ENCODE measurements at places on chromosomes 13 and 19. TPM values are rescaled to one million over a fixed set of nuclear protein-coding genes. Genes with fewer than 3 reads are reported as not detected.
A peak's percentile ranks its signal among the peaks of the same experiment; 100 is the strongest.

The POLRMT gene
- 77.3 TPM for total RNA-seq

The KLK15 gene
- total RNA-seq = not detected

The F7 gene
- 0.29 TPM for total RNA-seq

The STOML3 gene
- not detected for total RNA-seq

The RUBCNL gene
- total RNA-seq = not detected

The ZNF701 gene
- total RNA-seq = 18.3 TPM

DNA sequence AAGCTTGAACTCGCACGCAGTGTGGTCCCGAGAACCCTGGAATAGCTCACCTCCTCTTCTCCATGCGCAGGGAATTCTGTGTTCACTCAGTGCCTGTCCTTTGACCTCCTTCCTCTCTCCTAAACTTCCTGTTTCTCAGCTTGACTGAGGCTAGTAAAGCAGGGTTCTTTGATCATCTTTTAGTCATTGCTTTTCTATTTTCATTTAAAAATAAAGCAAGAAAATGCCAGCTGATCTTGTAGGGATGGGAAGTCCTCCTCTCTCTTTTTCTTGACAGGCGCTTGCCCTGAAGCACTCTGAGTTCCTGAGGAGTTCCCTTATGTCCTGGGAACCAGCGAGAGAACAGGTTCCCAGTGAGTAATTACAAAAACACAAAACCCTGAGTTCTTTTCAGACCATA lies 62.8 kb downstream of the ARHGEF7 start:
- no peaks in the 10 kb centered on the region for H3K27me3 ChIP-seq
- no peak overlapping the region for H3K27ac ChIP-seq
- H3K36me3 ChIP-seq = peaks cover 5% of the 10 kb centered on the region

GRCh38 chr13:44146138-44146537 lies 227.5 kb upstream of the SERP2 start:
- peaks cover 11% of the 10 kb centered on the region for H3K4me1 ChIP-seq
- H3K27ac ChIP-seq = no peak overlapping the region
- DNase-seq = no peak
- no peaks in the 10 kb centered on the region for H3K27me3 ChIP-seq
- H3K36me3 ChIP-seq = no peaks in the 10 kb centered on the region

GRCh38 chr13:30865123-30866049 lies 40.7 kb upstream of the MEDAG start:
- H3K4me1 ChIP-seq = no peaks in the 10 kb centered on the region
- no peak overlapping the region for H3K4me3 ChIP-seq
- no peak overlapping the region for H3K27ac ChIP-seq
- H3K36me3 ChIP-seq = no peaks in the 10 kb centered on the region
- DNase-seq = peak; percentile 23

DNA sequence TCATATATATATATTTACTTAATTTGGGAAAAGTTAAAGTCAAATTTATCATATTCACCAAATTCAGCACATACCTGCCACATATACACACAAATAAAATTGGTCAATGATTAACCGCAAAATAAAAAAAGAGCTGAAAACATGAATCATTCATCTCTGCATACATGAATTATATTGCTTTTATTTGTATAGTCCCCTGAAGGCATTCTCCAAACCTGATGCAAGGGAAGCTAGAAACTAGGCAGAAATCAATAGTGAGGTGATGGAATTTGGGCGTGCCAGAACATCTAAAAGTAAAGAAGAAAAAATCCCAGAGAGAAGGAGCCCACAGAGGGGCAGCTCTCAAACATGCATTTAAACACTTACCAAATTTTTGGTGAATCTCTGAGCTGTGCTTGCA lies 60.1 kb downstream of the UFM1 start:
- H3K4me1 ChIP-seq = no peaks in the 10 kb centered on the region
- H3K27ac ChIP-seq = no peak overlapping the region
- H3K27me3 ChIP-seq = no peaks in the 10 kb centered on the region
- H3K4me3 ChIP-seq = no peak overlapping the region
- DNase-seq = no peak

- no peak overlapping the region for H3K4me3 ChIP-seq
- no peak for DNase-seq
- peaks cover 16% of the 10 kb centered on the region for H3K4me1 ChIP-seq
- no peaks in the 10 kb centered on the region for H3K36me3 ChIP-seq
Measured at GRCh38 chr19:55091955-55092354, 16.3 kb downstream of the EPS8L1 start.

- peaks cover 31% of the 10 kb centered on the region for H3K4me1 ChIP-seq
- no peaks in the 10 kb centered on the region for H3K36me3 ChIP-seq
- DNase-seq = no peak
- H3K27me3 ChIP-seq = no peaks in the 10 kb centered on the region
- H3K27ac ChIP-seq = no peak overlapping the region
Measured at GRCh38 chr19:35043906-35044305, 2.4 kb downstream of the HPN start.

- no peak overlapping the region for H3K27ac ChIP-seq
- no peak for DNase-seq
- no peaks in the 10 kb centered on the region for H3K27me3 ChIP-seq
- no peak overlapping the region for H3K4me3 ChIP-seq
- no peaks in the 10 kb centered on the region for H3K36me3 ChIP-seq
Measured at GRCh38 chr19:48683349-48683748, 10.5 kb upstream of the NTN5 start.

- H3K27me3 ChIP-seq = no peaks in the 10 kb centered on the region
- peaks cover 29% of the 10 kb centered on the region for H3K4me1 ChIP-seq
- peak; percentile 46 for DNase-seq
- no peak overlapping the region for H3K4me3 ChIP-seq
Measured at GRCh38 chr19:16319481-16319880, 5.1 kb upstream of the KLF2 start.

DNA sequence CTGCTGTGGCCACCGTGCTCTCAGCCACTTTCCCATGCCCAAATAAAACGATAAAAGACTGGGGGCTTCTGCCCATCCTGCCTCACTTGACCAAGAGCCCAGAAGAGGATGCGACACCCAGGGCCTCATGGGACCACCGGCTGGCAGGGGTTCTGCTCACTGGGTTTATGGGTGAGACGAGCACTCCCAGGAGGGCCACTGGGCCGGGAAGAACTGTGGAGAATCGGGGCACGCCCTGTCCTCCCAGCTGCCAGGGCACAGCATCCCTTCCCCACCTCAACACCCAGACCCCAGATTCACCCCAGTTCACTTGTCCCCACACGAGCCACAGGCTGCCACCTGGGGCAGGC lies 4.7 kb upstream of the F10 start:
- no peaks in the 10 kb centered on the region for H3K27me3 ChIP-seq
- no peak overlapping the region for H3K27ac ChIP-seq
- H3K4me3 ChIP-seq = no peak overlapping the region
- no peaks in the 10 kb centered on the region for H3K36me3 ChIP-seq
- H3K4me1 ChIP-seq = no peaks in the 10 kb centered on the region

DNA sequence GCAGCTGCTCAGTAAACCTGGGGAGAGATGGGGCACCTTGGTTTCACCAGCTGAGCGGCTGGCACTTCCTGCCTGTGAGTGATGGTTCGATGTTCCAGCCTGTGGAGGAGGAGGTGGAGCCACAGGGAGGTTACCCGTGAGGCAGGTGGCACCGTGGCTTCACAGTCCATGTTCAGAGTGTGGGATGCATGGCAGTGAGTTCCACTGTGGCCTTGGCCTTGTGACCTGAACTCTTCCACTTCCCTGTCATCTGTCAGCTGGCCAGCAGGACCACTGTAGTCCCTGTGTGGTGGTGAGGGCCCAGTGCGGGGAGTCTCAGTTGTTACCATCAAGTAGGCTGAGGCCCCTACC lies 16.9 kb downstream of the SMARCA4 start:
- no peaks in the 10 kb centered on the region for H3K27me3 ChIP-seq
- DNase-seq = no peak
- H3K27ac ChIP-seq = no peak overlapping the region
- no peaks in the 10 kb centered on the region for H3K36me3 ChIP-seq
- H3K4me1 ChIP-seq = peaks cover 9% of the 10 kb centered on the region
- no peak overlapping the region for H3K4me3 ChIP-seq

DNA sequence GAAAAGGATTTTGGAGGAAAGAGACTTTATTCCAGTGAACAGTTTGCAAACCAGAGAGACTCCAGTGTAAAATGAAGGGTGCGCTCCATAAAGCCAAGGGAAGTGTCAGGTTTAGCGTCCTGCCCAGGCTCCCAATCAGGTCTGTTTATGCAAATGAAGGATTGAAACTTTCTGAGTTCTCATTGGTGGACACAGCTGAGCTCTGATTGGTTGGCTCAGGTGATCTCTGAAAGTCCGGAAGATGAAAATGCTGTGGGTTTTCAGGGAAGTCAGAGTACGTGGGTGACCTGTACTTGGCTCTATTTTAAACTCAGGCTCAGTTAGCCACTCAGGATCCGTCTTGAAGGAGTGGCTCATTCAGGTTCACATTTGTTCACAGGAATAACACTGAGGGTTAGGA lies 28.7 kb upstream of the CD33 start:
- H3K36me3 ChIP-seq = no peaks in the 10 kb centered on the region
- no peak overlapping the region for H3K27ac ChIP-seq
- H3K4me1 ChIP-seq = no peaks in the 10 kb centered on the region
- no peak for DNase-seq

- H3K4me3 ChIP-seq = no peak overlapping the region
- no peak for DNase-seq
- no peak overlapping the region for H3K27ac ChIP-seq
- H3K27me3 ChIP-seq = no peaks in the 10 kb centered on the region
Measured at GRCh38 chr13:21608961-21609360, 5.0 kb upstream of the MICU2 start.

GRCh38 chr13:28166257-28166656 lies 27.9 kb downstream of the PAN3 start:
- H3K4me1 ChIP-seq = peaks cover 19% of the 10 kb centered on the region

DNA sequence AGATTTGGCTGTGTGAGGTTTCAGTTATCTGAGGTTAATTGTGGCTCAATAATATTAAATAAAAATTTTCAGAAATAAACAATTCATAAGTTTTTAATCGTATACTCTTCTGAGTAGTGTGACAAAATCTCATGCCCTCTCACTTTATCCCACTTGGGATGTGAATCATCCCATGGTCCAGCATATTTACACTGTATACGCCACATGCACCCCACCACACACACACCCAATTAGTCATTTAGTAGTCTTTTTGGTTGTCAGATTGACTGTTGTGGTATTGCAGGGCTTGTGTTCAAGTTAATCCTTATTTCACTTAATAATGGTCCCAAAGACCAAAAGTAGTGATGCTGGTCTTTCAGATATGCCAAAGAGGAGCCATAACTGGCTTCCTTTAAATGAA lies 66.4 kb upstream of the PCDH9 start:
- no peaks in the 10 kb centered on the region for H3K36me3 ChIP-seq
- no peaks in the 10 kb centered on the region for H3K4me1 ChIP-seq
- H3K27me3 ChIP-seq = no peaks in the 10 kb centered on the region
- H3K27ac ChIP-seq = no peak overlapping the region
- no peak for DNase-seq

All from CD8-positive, alpha-beta memory T cell (primary cell).